ENCODE measurements at places on chromosomes 13 and 19.

DNA sequence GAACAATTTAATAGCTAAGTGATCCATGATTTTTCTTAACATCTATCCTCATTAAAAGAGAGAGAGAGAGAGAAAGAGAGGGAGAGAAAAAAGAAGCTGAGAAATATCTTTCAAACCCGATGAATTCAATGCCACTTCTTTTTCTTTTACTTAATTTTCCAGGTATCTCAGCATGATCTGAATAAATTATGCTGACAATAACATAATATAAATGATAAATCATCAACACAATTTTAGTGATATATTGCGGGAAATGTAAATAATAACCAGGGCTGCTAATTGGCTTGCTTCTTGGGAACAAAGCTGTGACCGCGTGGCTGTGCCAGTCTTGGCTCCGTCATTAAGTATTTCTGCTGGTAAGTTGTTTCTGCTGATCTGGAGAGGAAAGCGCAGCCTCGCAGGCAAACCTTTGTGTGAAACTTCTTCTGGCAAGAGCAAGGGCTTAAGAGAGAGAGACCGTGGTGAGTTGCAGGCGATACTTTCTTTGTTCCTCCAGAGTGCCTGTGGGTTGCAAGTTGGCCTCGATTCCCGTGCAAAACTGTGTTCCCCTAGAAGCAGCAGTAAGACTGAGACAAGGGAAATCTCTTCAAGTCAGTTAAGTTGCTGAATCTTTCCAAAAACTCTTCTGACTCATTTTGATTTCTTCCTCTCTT, 489.1 kb upstream of the TSHZ3 start:
- DNase-seq = no peak

- peak; percentile 61 for DNase-seq
Observed at GRCh38 chr13:33940898-33941297, 122.9 kb downstream of the RFC3 start.

DNA sequence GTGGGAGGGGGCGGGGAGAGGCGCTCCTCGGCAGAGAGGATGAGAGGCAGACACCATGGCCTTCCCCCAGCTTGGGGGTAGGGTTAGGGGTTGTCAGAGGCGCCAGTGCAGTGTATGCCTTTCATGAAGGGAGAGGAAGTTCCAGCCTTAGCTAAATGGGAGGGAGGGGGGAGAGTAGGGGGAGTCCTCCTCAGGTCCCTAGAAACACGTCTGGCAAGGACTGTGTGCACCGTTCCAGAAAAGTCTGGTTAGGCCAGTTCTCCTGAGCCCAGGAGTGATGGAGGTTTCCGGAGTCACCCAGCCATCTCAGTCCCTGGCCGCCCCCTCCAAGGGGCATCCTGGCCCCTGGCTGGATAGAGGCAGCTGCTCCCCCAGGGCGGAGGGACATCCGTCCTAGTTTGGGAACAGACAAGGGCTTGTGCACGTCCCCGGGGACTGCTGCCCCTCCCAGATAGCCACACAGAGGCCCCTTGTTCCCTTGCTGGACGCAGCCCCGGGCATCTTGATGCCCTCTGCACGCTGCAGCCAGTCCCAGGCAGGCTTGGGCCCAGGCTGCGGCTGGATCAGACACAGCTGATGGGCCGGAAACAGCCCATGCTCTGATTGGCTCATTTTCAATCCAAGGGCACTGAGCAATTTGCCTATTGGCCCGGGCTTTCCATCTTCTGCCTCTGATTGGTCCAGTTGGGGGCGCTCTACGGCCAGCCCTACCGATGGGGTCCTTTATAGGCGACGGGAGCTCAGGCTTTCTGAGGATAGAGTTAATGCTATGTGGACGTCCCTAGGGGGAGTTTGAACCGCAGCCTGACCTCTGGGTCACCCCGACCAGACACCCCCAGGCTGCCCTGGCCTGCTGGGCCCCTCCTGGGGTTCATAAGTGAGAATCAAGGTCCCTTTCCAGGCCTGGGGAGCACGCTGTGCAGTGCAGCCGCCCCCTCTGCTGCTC, 3.8 kb downstream of the S1PR2 start:
- no peak for DNase-seq

DNA sequence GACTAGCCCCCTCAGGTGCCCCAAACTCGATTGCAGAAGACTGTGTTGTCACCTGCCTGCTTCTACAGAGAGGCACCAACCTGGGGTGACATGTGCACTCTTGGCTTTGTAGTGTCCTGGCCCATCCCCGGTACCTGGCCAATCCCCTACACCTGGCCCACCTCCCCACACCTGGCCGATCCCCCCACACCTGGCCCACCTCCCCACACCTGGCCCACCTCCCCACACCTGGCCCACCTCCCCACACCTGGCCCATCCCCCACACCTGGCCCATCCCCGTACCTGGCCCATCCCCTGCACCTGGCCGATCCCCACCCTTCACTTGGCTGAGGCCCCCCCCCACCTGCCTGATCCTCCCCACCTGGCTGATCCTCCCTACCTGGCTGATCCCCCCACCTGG, 25.4 kb downstream of the ATP11A start:
- no peak for DNase-seq

DNA sequence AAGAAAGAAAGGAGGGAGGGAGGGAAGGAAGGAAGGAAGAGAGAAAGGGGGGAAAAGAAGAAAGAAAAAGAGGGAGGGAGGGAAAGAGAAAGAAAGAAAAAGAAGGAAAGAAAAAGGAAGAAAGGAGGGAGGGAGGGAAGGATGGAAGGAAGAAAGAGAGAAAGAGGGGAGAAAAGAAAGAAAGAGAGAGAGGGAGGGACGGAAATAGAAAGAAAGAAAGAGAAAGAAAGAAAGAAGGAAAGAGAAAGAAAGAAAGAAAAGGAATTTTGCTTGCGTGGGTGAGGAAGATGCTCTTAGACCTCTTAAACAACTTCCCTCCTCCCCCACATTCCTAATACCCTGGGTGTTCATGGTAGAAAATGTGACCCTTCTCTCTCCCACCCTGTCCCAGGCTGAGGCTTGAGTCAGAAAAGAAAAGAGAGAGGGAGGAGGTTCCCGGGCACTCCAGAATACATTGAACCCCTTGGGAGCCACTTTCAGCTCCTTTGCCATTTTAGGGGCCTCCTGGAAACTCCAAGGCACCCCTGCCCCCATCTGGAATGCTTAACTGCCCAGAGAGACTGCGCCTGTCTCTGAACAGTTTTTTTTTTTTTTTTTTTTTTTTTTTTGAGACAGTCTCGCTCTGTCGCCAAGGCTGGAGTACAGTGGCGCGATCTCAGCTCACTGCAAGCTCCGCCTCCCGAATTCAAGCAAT, 9.2 kb upstream of the KANK3 start:
- DNase-seq = peak; percentile 22

GRCh38 chr19:6685482-6685881, 15.5 kb upstream of the TNFSF14 start:
- no peak for DNase-seq

- DNase-seq = peak; percentile 66
Observed at GRCh38 chr13:25980255-25980654, 71.6 kb downstream of the SHISA2 start.

DNA sequence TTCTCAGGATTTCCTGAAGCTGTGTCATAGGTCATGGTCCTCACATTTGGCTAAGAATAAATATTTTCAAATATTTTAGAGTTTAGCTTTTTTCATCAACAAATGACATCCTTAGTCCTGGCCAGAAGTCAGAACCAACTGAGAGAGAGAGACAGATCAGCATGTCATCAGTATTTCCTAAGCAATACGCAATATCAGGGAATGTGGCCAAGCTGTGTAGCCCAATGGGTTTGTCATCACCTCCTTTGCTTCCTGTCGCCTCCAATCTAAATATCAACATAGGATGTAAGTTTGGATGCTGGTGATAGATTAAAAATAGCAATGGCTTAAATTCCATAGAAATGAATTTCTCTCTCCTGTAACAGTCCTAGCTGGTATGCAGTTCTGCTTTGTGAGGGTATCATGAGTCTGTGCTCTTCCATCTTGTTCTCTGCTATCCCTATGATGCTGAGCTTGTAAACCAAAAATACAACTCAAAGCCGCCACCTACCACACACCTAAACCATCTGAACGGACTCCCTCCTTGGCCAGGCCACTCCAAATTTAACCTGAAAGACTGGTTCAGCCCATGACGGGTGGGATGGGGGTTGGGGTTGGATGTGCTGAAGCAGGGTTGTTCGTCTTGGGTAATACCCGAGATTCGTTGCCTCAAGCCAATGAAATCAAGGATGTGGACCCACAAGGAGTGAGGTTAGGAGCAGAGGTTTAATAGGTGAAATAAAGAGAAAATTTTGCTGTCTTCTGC, 10.0 kb upstream of the IGSF23 start:
- DNase-seq = no peak

DNA sequence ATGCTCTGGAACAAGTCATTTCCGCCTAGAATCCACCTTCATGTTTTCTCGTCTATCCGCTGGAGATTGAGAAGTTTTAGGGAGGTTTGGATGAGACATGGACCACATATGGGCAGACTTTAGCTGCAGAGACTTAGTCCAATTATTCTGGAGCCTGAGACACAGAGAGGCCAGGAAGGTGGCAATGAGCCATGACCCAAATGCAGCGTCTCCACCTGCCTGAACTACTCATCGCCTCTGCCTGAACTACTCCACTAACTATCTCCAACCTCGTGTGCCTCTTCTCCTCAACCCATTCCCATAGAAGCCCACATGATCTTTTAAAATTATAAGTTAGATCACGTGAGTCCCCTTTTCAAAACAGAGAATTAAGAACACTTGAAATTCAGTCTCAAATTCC, 5.6 kb downstream of the PLEKHA4 start:
- DNase-seq = no peak

DNA sequence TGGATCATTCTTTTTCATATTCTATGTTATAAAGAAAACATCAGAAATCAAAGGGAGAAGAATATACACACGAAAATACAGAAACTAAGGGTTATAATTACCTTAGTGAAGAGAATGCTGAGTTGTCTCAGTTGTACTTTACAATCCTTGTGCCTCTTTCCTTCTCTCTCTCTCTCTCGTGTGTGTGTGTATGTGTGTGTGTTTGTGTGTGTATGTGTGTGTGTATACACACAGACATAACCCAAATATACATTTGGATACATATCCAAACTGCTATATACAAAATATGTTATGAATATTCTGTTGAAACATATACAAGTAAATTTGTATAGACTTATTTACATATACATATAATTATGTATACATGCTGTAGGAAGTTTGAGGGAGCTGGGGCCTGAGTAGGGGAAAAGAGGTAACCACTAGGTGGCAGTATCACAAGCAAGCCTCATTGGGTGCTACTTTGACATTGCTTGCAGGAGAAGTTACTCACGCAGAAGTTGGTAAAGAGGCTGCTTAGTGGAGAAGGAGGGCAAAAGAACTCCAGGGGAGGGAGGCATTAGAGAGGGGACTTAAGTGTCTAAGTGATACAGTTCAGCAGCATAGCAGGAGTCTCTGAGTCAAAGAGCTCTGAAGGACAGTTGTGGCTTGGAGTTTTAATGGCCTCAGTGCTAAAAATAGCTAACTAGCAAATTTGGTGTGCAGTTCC, 465.1 kb upstream of the PCDH20 start:
- DNase-seq = peak; percentile 60

DNA sequence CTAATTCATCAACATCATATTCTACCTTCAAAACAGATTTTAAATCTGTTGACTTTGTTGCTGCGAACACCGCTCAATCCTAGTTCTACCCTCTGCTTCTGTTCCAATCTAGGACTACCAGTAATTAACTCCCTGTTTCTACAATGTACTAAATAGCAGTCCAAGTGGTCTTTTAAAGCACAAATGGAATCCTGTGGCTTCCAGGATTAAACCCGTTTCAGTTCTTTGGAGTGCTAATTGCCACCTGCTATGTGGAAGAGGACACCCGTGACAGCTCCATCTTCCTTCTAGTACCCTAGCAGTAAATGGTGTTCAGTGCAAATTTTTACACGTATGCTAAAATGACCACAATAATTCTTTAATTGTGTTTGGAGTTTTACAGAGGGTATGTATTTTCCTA, 232.1 kb downstream of the TDRD3 start:
- no peak for DNase-seq

GRCh38 chr13:57865600-57866294, 234.2 kb downstream of the PCDH17 start:
- no peak for DNase-seq

- no peak for DNase-seq
Observed at GRCh38 chr13:106129993-106130392, 405.5 kb downstream of the EFNB2 start.

DNA sequence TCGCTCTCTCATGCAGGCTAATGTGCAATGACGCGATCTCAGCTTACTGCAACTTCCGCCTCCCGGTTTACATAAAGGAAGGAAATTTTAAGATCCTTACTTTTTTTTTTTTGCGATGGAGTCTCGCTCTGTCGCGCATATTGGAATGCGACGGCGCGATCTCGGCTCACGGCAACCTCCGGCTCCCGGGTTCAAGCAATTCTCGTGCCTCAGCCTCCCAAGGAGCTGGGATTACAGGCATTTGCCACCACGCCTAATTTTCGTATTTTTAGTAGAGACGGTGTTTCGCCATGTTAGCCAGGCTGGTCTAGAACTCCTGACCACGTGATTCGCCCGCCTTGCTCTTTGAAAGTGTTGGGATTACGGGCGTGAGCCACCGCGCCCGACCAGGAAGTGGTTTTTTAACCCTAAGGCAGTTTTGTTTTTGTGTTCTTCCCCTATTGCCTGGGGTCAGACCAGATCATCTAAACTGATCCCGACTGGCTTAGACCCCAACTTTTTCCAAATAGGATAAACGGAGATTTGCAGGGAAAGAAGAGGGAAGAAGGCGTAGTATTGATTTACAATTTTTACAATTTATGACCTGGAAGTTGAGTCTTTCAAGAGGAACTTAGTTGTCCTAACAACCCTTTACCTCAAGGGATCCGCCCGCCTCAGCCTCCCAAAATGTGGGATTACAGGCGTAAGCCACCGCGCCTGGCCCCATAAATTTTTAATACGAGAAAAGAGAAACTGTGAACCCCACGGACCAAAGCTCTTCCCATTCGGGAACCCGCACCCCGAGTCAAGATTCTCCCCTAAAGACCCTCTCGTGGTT, 142.0 kb downstream of the ZNF737 start:
- no peak for DNase-seq

GRCh38 chr13:101623470-101624209, 171.2 kb downstream of the ITGBL1 start:
- DNase-seq = no peak

DNA sequence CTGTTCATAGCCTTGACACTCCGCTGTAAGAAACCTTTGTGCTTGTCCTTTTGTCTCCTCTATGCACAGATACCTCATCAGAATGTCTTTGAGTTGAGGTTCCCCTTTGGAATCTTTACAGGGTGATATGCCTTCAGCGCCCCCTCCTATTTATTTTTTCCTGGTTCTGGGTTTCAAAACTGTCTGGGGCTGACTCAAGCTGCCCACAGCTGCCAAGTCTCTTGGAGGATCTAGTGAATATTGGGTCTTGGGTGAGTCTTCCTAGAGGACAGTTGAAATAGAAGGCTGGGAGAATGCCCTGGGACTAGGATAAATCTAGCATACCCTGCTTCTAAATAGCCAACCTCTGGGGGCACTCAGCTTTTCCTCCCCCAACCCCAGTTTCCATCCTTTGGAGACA, 930 bp downstream of the ZNF136 start:
- no peak for DNase-seq

GRCh38 chr13:41490371-41491015, 33.1 kb downstream of the RGCC start:
- DNase-seq = no peak
